ENCODE measurements at places on chromosomes 3 and 15.

- peak; percentile 86 for DNase-seq
Observed at GRCh38 chr15:55267401-55268175, 22.0 kb downstream of the RAB27A start.

- no peak for DNase-seq
Observed at GRCh38 chr3:169744366-169745054, 20.4 kb downstream of the TERC start.

GRCh38 chr3:145900056-145900829 is 260.7 kb downstream of the PLOD2 start:
- DNase-seq, result no peak

DNA sequence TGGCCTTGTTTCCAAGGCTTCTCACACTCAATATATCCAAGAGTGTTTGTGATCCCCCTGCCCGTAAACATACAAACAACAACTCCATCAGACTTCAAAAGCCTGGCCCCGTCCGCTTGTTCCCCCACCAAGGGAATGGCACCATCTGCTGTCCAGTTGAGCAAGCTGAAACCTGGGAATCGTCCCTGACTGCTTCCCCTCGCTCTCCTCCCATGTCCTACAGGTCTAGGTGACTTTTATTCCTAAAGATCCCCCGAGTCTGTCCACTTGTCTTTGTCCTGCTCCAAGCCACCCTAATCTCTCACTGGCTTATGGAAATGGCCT is 27.9 kb upstream of the FAM174B start:
- DNase-seq, result no peak

- no peak for DNase-seq
Observed at GRCh38 chr3:183100376-183100775, 1.1 kb upstream of the MCCC1 start.

GRCh38 chr15:43913941-43914340 is 87.1 kb downstream of the WDR76 start:
- DNase-seq, result no peak

DNA sequence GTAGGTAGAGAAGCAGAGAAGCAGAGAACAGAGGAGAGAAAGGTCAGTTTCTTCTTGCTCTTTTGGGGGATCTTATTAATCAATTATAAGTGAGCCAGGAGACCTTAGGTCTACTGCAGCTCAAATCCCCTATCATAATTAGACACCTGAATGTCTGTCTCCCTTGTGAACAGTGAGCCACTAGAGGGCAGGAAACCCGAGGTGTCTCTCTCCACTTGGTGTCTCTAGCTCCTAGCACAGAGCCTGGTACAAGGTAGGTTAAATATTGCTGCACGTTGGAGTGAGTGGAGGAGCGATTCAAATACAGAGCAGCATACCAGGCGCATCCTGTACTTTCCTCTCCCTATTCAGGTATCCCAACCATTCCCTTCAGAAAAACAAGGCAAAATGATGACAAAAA is 2.0 kb upstream of the ST8SIA2 start:
- no peak for DNase-seq

Data from naive thymus-derived CD8-positive, alpha-beta T cell (primary cell).